HFFc6 (cell line): ENCODE measurements at places on chromosomes 2 and 18. TPM values are rescaled to one million over a fixed set of nuclear protein-coding genes. Genes with fewer than 3 reads are reported as not detected.

DNA sequence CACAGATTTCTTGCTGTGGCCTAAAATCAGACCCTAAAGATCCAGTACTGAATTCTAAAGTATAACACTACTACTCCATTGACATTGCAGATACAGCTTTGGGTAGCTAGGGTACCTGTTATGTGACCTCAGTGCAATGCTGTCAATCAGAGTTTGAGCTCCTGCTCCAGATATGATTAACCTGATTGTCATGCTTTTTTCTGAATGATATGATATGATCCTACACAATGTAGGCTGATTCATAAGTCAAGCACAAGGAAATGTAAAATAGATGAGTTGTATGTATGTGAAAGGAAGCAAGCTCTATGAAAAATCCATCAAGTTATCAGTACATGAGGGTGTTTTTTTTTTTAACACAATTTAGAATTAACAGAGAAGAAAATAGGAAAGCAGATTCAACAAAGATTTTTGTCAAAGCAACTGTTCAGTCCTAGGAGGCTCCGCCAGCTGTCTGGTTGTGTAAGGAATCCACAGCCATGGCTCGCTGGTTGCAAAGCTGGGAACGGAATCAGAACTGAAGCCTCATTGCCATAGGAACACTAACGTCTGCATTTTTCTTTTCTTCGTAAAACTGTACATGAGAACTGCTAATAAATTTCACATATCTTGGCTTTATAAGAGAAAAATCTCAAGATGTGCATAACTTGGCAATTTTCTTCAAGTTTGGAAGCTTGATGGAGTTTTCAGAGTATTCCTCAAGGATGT is 52.9 kb downstream of the NR4A2 start:
- no peak overlapping the region for H3K4me3 ChIP-seq
- H3K27ac ChIP-seq = no peak overlapping the region
- no peaks in the 10 kb centered on the region for H3K27me3 ChIP-seq
- no peaks in the 10 kb centered on the region for H3K36me3 ChIP-seq

GRCh38 chr2:89831641-89832498 is 1140.4 kb downstream of the RPIA start:
- H3K4me1 ChIP-seq = no peaks in the 10 kb centered on the region
- H3K4me3 ChIP-seq = no peak overlapping the region
- no peaks in the 10 kb centered on the region for H3K27me3 ChIP-seq

DNAH7 gene
- 0.27 to 0.41 TPM in 2 of 3 replicates, not detected in the other for total RNA-seq

GRCh38 chr2:5803547-5803946 is 111.4 kb downstream of the SOX11 start:
- no peaks in the 10 kb centered on the region for H3K4me1 ChIP-seq
- no peak for DNase-seq
- H3K36me3 ChIP-seq = peaks cover 4% of the 10 kb centered on the region; the same call in 1 of the 2 replicates
- no peak overlapping the region for H3K27ac ChIP-seq

DNA sequence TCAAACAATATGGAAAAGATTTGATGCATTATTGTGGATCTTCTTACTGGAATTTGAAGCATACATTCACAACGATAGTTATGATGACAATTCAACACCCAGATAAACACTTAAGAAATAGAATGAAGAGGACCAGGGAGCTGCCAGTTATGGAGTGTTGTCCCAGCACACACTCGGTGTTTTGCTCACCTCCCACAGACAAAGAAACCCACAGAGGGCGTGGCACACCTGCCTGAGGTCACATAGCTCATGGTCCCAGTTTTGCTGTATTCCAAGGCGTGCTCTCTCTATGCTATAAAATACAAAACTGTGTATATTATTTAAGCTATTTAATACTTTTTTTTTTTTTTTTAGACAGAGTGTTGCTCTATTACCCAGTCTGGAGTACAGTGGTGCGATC is 31.1 kb downstream of the EFR3B start:
- peaks cover 10% of the 10 kb centered on the region for H3K4me1 ChIP-seq
- H3K36me3 ChIP-seq = no peaks in the 10 kb centered on the region
- DNase-seq = no peak

GRCh38 chr2:117972476-117973123 is 41.3 kb downstream of the CCDC93 start:
- peaks cover 52% of the 10 kb centered on the region for H3K4me1 ChIP-seq
- no peak overlapping the region for H3K4me3 ChIP-seq
- peak overlapping the region; percentile 71; the same call in 1 of the 2 replicates for H3K27ac ChIP-seq
- H3K36me3 ChIP-seq = peaks cover 46% of the 10 kb centered on the region
- no peak for DNase-seq

MAL gene
- not detected in 3 replicates for total RNA-seq

DNA sequence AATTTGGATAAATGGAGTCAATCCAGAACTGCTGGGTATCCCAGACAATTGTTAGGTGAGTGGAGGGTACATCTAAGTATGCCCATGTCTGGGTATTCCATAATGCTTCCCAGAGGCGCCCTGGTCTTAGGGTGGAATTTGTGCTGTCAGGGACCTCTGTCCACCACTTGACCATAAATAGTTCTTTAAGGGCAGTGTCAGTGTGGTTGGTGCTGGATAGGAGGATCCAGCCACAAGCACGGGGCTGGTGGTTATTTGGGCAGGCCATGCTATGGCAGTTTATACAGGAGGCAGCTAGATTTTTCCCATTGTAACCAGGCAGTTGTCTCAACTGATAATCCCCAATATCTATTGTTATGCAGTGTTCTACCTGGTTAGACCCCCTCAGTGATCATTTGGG is 104.4 kb upstream of the B3GNT2 start:
- H3K27me3 ChIP-seq = no peaks in the 10 kb centered on the region
- no peak overlapping the region for H3K4me3 ChIP-seq
- no peak for DNase-seq
- no peaks in the 10 kb centered on the region for H3K36me3 ChIP-seq

GRCh38 chr2:224584785-224585210 is 365 bp downstream of the CUL3 start:
- DNase-seq = no peak
- peak overlapping the region; percentile 62 for H3K27ac ChIP-seq
- H3K4me1 ChIP-seq = peaks cover 35% of the 10 kb centered on the region
- H3K27me3 ChIP-seq = peaks cover 3% of the 10 kb centered on the region; the same call in 1 of the 2 replicates
- H3K4me3 ChIP-seq = peak overlapping the region; percentile 87

DNA sequence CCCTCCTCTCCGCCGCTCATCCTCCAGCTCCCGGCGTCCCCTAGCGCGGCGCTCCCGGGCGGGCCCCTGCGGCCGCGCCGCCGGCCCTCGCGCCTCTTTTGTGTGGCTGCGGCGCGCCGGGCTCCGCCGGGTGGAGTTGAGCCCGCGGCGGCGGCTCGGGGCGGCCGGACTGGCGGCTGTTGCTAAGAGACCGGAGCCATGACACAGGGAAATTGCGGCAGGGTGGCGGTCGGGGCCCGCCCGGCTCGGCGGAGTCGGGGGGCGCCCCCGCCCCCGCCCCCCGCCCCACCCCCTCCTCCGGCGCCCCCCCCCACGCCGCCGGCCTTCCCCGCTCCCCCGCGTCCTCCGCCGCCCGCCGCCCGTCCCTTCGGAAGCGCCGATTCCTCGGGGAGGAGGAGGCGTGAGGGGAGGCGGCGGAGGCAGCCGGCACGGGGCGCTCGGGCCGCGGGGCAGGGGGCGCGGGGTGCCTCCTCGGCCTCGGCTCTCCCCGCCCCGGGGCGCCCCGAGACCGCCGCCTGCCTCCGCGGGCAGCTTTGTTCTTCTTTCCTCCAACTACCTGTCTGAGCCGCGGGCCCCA is at the start of gene TMEM200C:
TMEM200C (minus strand) TSS at position 224 of the 577 bp plus-strand sequence. CDS start 3,459 bp downstream, outside the sequence.
- H3K4me3 ChIP-seq = no peak within 1 kb of the TSS
- peaks cover 8% of the 10 kb centered on the region for H3K27me3 ChIP-seq
- no peaks in the 10 kb centered on the region for H3K36me3 ChIP-seq
- H3K4me1 ChIP-seq = no peaks in the 10 kb centered on the region
- H3K27ac ChIP-seq = no peak within 1 kb of the TSS
